ENCODE measurements at places on chromosomes 6 and 20.

- DNase-seq: no peak
Measured at GRCh38 chr6:70196531-70196930, 106.4 kb downstream of the COL9A1 start.

DNA sequence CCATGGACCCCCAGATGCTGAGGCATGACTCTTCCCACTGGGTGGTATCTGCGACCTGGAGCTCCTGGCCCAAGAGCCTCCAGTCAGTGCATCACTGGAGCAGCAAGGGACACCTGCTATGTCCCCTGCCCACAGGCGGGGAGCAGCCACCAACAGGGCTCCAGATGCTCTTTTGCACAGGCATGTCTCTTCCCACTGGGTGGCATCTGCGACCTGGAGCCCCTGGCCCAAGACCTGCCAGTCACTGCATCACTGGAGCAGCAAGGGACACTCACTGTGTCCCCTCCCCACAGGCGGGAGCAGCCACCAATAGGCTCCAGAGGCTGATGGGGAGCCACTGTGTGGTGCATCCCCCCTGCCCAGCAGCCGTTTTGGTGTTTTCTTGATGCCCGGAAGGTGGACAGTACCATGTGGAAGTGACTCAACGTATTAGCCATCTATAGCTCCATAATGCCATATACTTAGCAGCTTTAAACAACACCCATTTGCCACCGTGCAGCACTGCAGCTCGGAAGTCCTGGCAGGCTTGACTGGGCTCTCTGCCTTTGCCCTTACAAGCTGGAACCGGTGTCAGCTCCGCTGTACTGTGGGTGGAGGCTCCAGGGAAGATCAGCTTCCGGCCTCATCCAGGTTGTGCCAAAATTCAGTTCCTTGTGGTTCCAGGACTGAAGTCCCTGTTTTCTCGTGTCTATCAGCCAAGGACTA lies 124.9 kb upstream of the CST7 start:
- no peak for DNase-seq

DNA sequence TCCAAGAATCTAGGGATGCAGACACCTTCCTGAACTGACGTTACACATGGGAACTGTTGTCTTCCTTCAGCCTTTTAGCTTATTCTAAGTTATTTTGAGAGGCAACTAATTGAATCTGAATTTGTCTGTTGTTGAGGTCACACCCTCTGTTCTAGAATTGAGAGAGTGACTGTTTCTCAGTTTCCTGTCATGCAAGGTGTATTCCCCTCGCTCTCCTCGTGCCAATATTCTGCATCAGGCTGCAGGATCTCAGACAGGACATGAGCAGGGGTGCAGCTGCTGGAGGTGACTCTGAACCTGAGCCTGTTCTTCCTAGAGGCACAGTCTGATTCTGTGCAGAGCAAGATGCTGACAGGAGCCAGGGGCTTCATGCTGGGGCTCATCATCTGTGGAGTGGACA lies 52.5 kb downstream of the HLA-DPB1 start:
- DNase-seq: no peak

DNA sequence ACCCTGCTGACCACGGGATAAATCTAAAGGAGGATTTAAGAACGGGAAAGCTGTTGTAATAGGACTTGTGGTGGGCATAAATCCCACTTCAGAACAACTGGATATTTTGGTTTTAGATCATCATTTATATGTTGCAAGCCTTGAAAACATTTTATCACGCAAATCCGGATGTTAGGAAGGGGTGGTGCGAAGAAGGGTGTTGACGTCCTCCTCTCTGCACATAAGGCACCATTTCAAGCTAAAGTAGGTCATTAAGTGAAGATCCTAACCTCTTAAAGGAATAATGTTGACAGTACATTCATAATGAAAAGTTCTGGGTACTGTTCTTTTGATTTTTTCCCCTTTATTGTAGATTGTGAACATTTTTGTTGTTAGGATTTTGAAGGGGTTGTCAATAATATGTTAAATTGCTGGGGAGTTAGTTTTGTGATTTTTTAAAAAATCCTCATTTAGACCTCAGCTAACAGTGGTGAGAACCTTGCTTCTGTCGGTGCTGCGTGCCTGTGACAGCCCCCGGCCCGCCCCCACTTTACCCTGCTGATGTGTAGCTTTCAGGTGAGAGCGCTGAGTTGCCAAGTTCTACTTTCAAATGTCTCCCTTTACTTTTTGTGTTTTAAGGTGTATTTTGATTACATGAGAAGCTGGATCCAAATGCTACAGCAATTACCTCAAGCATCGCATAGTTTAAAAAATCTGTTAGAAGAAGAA lies 88.8 kb downstream of the MAP3K4 start:
- no peak for DNase-seq

- DNase-seq: no peak
Measured at GRCh38 chr6:110549277-110549676, 72.9 kb upstream of the SLC22A16 start.

- no peak for DNase-seq
Measured at GRCh38 chr6:161029195-161029809, 37.7 kb downstream of the MAP3K4 start.

- no peak for DNase-seq
Measured at GRCh38 chr6:148244217-148244935, 98.3 kb upstream of the SASH1 start.

DNA sequence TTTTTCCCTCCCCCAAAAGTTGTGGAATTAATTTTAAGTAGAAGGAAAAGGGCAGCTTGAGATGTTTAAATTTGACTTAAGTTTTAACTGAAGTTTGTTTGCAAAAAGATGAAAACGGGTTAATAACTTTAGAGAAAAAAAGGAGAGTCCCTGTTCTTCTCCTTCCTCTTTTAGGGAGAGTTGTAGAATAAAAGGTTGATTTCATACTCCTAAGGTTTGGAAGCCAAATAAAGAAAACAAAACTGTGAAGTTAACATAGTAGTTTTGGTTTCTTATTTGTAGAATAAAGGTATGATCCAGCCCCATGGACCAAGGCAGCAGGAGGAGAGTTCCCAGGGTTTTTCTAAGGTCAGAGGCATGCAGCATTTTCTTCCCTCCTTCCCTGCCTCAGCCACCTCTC lies 33.4 kb downstream of the FOXO3 start:
- no peak for DNase-seq

DNA sequence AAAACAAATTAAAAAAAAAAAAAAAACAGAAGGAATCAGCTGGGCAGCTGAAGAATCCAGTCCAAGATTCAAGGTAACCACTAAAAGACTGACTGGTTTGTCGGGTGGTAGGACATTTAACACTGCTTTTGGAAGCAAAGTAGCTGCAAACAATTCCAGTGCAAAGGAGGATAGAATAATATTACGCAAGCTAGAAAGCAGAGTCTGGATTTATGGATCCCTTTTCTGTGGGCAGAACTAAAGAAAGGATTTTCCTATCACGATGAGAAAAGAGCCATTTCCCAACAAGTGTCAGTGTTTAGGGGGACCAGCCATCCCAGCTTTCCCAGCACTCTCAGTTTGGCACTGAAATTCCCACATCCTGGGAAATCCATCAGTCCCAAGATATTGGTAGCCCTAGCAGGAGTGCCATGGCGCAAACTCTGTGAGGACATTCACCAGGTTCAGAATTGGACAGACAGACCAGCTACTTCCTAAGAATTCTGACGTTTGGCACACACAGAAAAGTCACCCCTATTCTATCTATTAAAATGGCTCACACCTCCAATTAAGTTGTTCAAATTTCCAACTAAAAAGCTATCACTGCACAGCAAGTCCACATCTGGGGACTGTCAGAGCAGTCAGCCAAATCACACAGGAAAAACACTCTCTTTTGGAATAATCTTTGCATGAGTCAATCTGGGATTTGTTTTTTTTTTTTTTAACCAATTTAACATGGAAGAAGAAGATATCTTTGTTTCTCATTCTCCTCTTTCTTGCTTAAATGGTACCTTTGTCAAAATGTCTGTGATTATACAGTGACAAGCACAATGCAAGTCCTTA lies 356.8 kb upstream of the ARID1B start:
- no peak for DNase-seq

- no peak for DNase-seq
Measured at GRCh38 chr6:167349631-167350274, 24.9 kb downstream of the TTLL2 start.

DNA sequence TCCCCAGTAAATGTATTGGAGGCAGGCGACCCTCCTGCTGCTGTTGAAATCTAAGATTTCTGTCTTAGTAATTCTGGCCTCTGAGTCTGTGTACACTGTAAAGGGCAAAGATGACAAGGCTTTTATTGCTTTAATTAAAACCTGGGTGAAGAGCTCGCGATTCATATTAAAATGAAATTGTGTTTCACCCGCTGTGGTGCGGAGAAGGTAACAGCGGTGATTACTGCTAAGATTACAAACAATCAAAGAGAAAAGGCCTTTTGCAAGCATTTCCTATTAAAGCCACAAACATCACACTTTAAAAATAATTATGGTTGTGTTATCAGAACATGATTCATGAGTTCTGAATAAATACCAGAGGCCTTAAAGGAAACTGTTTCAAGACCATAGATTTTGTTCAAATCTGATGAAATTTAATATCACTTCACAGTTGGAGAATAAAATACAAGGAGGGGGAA lies 69.3 kb downstream of the TOX2 start:
- DNase-seq: no peak

DNA sequence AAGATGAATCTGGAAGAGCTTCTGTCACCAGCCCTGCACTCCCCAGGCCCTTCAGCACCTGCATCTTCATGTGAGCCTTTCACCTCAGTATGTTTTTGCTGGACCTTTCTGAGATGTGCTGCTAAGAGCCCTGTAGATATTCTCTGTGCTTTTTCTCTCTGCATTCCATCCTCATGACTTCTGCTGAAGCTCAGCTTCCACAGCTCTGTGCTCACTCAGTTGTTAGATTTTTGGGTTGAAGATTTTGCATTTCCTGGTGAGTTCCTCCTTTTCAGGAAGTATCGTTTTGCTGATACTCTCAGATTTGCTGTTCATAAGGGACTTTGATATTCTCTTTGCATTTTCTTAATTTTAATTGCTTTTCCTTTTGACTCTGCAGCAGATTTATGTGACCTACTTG lies 18.3 kb downstream of the KIAA1586 start:
- no peak for DNase-seq

DNA sequence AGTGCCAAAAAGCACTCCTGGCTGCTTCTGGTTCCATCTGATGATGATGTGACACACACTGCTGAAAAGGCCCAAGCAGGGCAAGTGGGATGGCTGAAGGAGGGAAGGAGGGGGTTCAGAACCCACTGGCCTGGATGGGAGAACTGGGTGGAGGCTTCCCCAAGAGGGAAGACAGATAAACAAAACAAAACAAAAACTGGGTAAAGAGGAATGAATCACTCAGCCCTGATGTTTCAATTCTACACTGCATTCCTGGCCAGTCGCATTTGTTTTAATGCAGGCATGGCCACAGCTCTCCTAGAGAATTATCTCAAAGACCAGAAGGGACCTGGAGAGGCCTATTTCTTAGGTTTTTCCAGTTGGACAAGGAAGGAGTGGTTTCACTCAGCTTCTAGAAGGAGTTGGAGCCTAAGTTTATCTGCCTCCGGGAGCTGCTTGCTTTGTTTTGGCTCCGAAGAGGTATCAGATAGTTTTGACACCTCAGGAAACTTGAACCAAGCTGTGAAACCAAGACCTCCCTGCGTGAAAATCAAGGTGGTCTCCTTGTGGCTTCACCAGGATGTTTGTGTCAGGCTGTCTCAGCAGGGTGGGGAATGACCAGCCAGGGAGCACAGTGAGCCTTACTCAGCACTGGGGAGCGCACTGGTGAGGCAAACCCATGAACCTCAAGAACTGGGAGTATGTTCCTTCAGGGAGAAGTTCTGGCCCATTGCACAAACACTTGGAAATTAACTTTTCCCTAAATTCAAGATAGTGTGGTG lies 16.1 kb downstream of the TTPAL start:
- DNase-seq: no peak

- no peak for DNase-seq
Measured at GRCh38 chr20:17500826-17501225, 30.4 kb downstream of the BFSP1 start.

DNA sequence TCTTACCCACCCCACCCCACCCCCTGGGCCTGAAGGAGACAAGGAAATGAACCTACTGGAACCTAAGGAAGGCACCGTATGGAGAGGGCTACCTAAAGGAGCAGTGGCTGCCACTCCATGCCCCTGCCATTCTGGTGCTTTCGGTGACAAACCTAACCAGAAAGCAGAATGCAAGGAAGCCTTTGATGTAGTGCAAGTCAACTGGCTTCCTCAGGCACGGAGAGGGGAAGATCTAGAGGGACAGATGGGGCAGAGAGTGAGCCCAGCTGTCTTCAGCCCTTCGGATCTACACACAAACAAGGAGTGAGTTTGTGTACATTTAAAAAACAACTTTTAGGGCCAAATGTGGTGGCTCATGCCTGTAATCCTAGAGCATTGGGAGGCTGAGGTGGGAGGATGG lies 39.5 kb downstream of the PPP1R16B start:
- no peak for DNase-seq

DNA sequence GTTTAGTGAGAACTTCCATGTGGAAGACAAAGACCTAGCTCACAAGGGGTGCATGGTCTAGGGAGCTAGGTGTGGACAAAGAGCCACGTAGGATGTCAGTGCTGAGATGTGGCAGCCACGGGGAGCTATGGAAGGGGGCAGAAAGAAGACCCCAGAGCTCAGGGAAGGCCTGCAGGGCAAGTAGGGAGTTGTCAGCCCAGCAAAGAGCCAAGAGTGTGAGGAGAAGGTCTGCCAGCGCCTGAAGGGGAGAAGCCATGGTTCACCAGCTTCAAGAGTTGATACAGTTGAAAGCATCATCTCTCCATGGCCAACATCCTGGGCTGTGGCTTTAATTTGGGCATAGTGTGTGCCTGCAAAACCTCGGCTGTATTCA lies 95.6 kb downstream of the CDH26 start:
- no peak for DNase-seq

- DNase-seq: no peak
Measured at GRCh38 chr6:158032354-158032733, 50.7 kb downstream of the SYNJ2 start.

DNA sequence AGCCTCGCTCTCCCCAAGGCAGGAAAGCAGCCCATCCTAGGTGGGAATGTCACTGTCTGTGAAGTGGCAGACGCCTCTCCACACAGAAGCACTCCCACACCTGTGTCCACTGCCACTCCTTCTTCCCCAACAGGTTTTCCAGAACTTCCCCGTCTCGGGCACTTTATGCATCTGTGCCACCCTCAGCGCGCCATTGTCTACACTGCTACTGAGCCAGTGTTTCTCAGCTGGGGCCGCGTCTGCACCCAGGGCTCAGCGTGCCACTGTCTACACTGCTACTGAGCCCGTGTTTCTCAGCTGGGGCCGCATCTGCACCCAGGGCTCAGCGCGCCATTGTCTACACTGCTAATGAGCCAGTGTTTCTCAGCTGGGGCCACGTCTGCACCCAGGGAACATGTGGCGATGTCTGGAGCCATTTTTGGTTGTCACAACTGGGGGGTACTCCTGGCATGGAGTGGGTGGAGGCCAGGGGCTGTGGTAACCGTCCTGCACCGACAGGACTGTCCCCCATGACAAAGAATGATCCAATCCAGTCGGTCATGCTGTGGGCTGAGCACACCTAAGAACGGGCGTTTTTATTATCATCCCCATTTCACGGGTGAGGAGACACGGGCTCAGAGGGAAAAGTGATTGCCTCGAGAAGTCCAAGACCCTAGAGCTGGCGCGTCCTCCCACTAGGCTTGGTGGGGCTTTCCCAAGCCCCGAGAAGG lies 41.7 kb upstream of the ZBP1 start:
- DNase-seq: no peak

GRCh38 chr20:11958855-11959254 lies 41.2 kb downstream of the BTBD3 start:
- DNase-seq: no peak

Data from iPS-NIHi11 (cell line).